ENCODE measurements at places on chromosomes 7 and 10. TPM values are rescaled to one million over a fixed set of nuclear protein-coding genes. Genes with fewer than 3 reads are reported as not detected.

Gene LBX1
- not detected for total RNA-seq

Gene GIMAP2
- total RNA-seq, result 33.0 TPM

Gene CLCN1
- not detected for total RNA-seq

Gene SEPTIN7
- 202 TPM for total RNA-seq

Gene GNAT3
- not detected for total RNA-seq

Gene GSDME
- total RNA-seq, result 13.4 TPM

Gene PSMG3
- total RNA-seq, result 20.3 TPM

Gene CPXM2
- 9.7 TPM for total RNA-seq

All from upper lobe of right lung (tissue), 1 donor.